MM.1S (cell line): ENCODE measurements at places on chromosomes 2 and 18.

GRCh38 chr2:65420712-65421431 is 11.5 kb downstream of the SPRED2 start:
- no peak for DNase-seq

- no peak for DNase-seq
Measured at GRCh38 chr2:53755121-53755520, 12.5 kb upstream of the CHAC2 start.

- no peak for DNase-seq
Measured at GRCh38 chr2:128435576-128436478, 117.2 kb upstream of the HS6ST1 start.

DNA sequence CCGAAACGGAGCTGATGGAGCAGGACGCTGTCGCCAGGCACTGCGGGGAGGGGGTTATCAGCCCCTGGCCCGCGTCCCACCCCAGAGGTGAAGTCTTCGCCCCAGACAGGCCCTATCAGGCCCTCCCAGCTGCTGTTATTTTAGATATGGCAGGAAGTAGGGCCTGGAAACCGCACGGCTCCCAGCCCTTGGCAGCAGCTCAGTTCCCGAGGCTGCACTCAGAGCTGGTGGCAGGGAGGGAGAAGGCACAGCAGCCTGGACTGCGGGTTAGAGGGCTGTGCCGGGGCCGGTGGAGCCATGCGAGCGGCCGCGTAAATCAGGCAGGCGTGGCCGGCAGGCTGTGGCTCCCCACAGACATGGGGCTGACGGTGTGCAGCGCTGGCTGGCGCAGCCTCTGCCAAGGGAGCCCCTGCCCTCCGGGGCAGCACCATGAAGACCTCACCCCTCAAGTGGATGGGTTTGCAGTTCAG is 111.4 kb downstream of the NFATC1 start:
- DNase-seq = no peak

- no peak for DNase-seq
Measured at GRCh38 chr2:52964916-52965530, 802.6 kb upstream of the CHAC2 start.

DNA sequence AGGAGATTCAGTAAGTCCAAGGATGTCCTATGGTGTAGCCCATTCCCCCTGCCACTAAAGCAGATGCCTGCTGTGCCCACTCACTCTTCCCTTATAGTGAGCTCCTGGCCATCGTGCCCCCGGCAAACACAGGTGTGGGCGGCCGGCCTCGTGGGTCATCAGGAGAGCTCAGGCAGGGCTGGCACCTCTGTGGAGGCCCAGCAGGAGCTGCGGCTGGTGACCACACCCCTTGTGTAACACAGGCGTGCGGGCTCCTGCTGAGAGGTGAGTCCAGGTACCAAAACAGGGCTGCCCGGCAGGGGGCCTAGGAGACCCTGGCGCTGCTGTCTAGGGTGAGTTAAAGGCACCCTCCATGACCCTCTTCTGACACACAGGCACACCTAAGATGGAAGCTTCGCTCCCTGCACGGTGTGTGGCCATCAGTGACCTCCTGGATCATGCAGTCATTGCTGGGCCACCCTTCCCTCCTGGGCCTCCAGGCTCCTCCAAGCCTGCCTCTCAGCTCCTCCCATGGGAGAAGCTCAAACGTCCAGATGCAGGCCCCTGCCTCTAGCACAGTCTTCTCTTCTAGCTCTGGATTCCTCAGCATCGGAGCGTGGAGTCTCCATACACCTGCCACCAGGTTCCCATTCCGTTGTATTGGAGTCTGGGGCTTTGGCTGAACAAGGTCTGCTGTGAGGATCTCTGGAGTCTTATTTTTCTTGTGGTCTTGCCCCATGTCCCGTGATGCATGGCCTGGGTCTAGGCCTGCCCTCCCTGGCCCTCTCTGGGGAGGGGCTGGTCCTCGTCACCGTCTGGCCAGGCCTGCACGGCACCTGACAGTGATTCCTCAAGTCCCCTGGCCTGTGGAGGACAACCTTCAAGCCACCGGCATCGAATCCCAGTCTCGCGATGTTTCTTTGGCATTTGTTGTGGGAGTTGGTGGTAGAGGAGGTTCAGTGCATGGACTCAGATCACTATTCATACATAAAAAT is 246.9 kb downstream of the ACKR3 start:
- no peak for DNase-seq

DNA sequence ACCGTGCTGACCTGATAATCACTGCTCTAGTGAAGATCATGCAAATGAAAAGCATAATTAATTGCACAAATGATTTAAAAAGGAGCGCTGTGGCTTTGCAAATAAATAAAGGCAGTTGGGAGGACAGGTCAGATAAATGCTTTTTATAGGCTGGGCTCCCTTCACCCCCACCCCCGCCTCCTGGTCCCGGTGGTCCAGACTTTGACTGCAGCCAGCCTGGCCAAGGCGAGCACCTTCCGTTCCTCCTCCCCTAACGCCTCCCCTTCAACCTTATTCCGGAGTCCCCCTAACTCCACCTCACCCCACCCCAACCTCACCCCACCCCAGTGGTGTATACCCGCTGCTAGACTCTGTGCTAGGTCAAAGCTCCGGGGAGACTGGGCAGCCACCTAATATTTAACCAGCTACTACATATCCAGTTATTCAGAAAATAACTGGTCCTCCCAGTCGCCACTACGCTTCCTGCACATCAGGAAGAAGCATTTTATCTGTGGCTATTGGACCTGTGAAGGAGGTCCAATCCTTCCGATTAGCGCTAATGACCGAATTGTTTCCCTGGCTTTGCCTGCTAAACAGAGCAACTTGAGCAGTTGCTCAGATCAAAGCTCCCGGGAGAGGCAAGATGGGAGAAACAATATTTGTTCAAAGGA is 3.7 kb upstream of the SP9 start:
- DNase-seq = no peak

DNA sequence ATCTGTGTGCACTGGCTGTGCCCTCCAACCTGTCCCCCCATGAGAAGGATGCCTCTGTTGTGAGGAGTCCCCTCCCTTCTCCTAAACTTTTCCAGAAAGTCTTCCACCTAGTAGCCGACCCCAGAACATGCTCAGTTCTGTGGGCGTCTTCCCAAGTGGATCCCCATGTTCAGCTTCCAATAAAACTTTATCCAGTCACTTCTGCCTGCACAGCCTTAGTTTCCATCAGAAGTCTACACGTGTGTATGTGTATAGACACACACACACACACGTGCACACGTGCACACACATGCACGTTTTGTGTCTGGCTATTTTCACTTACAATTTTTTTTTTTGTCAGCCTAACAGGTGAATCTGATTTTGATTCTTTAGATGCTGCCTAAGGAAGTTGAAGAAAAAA is 115.1 kb downstream of the RTP5 start:
- no peak for DNase-seq

DNA sequence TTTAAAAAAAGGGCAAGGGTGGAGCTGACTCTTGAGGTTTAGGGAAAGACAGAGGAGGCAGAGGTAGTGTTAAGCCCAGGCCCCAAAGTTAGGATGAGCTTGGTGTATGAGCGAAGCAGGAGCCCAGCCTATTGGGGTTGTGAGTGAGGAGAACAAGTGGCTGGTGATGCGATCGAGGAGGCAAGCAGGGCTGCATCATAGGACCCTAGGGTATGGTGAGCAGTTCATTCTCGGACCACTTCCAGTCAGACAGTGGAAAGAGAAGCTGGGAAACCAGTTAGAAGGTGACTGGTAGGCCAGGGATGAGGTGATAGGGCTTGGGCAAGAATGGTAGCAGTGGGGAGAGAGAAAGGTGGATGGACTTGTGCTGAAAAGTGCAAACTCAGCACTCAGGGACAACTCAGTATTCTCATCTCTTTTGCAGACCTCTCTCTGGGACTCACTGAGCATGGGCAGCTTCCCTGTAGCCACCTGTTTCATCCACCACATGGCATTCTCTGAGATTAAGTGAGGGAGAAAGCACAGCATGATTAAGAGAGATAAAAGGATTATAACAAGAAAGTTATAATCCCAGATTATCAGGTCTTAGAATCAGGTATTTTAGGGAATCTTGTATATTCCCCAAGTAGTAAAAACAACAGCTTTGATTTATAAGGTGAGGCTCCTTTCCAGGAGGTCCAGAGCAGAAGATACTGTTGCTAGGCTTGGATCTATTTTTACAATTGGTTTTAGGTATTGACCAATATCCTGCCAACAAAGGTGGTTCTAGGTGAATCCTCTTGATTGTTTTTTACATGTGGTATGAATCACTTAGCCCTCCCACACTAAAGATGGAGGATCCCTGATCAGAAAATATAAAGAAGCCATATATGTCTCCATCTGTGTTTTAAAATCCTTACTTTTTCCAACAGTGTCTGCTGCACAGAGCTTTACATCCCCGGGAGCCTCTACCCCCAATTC is 38.3 kb downstream of the XRCC5 start:
- DNase-seq = no peak

DNA sequence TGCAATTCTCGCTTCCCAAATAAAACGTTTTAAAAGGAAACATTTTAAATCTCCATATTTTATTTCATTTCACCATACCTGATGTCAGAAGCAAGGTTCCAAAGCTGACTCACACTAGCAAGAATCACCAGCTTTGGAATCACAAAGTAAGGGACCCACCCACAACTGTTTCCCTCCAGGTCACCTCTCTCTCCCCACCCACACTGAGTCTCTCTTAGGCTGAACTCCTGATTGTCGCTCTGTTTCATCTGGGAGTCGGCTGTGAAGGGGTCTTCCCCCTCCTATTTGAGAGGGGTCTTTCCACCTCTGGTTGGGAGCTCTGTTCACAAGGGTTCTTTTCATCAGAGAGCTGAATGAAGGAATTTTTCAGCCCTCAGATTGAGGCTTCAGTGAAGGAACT is 128.1 kb downstream of the L3MBTL4 start:
- no peak for DNase-seq

DNA sequence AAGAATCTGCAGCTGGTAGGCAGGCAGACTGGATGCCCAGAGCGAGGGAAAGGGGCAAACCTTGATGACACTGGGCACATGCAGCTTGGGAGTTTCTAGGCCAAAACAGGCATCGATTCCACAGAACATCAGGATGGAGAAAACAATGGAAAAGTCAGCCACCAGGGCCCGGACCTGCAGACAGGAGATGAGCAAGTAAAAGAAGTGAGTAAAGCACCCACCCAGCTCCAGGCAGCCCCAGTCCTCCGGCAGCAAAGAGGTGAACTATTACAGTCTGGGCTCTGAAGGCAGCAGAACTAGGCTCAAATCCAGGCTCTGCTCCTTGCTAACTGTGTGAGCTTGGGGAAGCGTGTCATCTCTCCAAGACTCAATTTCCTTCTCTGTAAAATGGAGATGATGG is 36.6 kb downstream of the MTHFD2 start:
- no peak for DNase-seq

- no peak for DNase-seq
Measured at GRCh38 chr2:24978661-24979060, 6.9 kb upstream of the DNAJC27 start.

GRCh38 chr18:79167526-79168190 is 98.5 kb downstream of the ATP9B start:
- DNase-seq = no peak

DNA sequence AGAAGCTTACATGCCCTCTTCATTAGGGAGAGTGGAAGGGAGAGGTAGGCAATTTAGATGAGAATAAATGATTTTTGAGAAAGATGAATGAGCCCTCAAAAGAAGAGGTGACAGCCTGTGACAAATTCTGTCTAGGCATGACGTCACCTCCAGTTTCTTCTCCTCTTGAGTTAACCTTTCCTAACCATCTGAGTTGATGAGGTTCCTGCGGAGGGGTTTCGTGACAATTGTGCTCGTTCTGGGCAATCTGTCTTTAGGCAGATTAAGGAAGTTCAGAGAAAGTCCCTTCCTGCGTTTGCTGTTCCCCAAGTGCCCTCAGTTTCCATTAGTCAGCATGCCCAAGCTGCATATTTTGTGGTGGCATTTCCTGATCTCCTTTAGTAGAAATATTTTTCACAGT is 640.2 kb upstream of the SYT4 start:
- no peak for DNase-seq

- no peak for DNase-seq
Measured at GRCh38 chr2:85865539-85866164, 23.1 kb downstream of the ST3GAL5 start.

DNA sequence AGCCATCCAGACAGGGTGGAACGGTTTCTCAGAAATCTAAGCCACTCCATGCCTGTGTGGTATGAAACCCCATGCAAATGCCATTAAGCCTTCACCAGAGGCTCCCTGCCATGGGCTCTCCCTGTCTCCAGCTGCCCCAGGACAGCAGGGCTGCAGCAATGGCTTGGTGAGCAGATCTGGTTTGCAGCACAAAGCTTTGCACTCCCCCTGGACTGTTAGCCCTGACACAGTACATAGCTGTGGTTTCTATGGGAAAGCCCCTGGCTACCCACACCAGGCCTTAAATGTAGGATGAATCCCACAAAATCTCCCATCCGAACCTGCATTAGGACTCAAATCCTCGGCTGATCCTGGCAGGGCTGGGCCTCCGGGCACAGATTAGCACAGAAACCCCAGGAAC is 291.6 kb downstream of the TNS1 start:
- no peak for DNase-seq

GRCh38 chr18:50183556-50183955 is 11.4 kb downstream of the MYO5B start:
- no peak for DNase-seq

GRCh38 chr2:2779727-2780126 is 448.7 kb upstream of the MYT1L start:
- no peak for DNase-seq

DNA sequence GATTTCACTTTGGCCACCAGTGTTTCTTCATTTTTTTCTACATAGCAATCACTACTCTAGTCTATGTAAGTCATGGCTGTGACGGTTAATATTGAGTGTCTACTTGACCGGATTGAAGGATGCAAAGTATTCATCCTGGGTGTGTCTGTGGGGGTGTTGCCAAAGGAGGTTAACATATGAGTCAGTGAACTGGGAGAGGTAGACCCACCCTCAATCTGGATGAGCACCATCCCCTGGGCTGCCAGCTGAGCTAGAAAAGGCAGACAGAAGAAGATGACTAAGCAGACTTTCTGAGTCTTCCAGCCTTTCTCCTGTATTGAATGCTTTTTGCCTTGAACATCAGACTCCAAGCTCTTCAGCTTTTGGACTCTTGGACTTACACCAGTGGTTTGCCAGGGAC is 265.0 kb upstream of the SLC8A1 start:
- no peak for DNase-seq

DNA sequence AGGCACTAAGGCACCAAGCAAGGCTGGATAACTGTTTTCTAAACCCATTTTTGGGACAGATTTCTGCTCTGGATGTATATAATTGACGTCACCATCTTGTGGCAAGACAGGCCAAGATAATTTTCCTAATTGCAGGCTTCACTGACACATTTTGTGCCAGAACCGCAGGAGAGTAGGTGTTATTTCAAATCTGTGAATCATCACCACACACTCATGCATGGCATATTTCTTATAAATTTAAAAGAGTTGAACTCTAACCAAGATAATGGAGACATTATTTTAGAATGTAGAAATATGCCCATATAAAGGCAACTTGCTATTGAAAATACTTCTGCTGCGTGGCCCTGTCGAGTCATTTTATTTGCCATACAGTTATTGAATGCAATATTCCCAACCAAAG is 68.3 kb upstream of the ACYP2 start:
- DNase-seq = no peak
